Aorta (tissue), 5 donors: ENCODE measurements at places on chromosomes 1 and 21. TPM values are rescaled to one million over a fixed set of nuclear protein-coding genes. Genes with fewer than 3 reads are reported as not detected.

GRCh38 chr1:100362821-100363466, 10.6 kb downstream of the CDC14A start:
- H3K36me3 ChIP-seq, result no peaks in the 10 kb centered on the region
- H3K4me3 ChIP-seq, result no peak overlapping the region
- no peaks in the 10 kb centered on the region for H3K4me1 ChIP-seq
- no peak overlapping the region for H3K27ac ChIP-seq

FAM163A gene
- total RNA-seq, result not detected

GRCh38 chr1:111535256-111536191, 32.1 kb upstream of the ADORA3 start:
- no peaks in the 10 kb centered on the region for H3K27me3 ChIP-seq
- H3K4me1 ChIP-seq, result peaks cover 3% of the 10 kb centered on the region
- no peak overlapping the region for H3K4me3 ChIP-seq

GRCh38 chr1:60866226-60866900, 216.0 kb upstream of the NFIA start:
- H3K27me3 ChIP-seq, result no peaks in the 10 kb centered on the region
- no peak overlapping the region for H3K4me3 ChIP-seq
- no peak overlapping the region for H3K27ac ChIP-seq

GRCh38 chr1:14782741-14783591, 184.5 kb downstream of the KAZN start:
- H3K27me3 ChIP-seq, result no peaks in the 10 kb centered on the region
- DNase-seq, result no peak
- H3K4me1 ChIP-seq, result no peaks in the 10 kb centered on the region
- no peak overlapping the region for H3K4me3 ChIP-seq
- H3K27ac ChIP-seq, result no peak overlapping the region
- H3K36me3 ChIP-seq, result no peaks in the 10 kb centered on the region

DNA sequence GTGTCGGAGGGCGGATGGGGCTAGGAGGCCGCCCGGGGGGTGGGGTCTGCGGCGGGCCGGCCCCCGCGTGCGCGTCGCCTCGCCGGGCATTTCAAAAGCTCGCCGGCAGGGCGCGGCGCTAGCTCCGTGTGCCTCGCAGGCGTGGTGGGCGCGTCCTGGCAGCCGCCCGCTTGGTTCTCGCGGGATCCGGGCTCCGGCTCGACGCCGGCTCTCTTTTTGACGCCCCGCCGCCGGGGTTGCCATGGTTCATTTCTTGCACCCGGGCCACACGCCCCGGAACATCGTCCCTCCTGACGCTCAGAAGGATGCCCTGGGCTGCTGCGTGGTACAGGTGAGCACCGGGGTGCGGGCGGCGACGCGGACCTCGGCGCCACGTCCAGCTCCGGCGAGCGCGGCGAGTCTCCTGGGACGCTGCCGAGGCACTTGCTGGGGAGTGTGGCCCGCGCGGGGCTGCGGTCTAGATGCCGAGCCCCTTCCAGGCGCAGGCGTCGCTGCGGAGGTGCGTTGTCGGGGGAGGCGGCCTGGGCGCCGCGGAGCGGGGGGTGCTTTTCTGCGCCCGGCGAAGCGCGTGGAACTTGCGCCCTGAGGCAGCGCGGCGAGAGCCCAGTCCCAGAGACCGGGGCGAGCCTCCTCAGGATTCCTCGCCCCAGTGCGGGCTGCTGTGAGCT, at the start of gene ZYG11A:
Gene ZYG11A (plus strand): TSS at position 118 of the 668 bp plus-strand sequence. CDS start 124 bp downstream, at position 242.
- H3K27me3 ChIP-seq, result no peaks in the 10 kb centered on the region
- H3K4me3 ChIP-seq, result no peak within 1 kb of the TSS
- no peaks in the 10 kb centered on the region for H3K4me1 ChIP-seq
- no peaks in the 10 kb centered on the region for H3K36me3 ChIP-seq
- no peak within 1 kb of the TSS for H3K27ac ChIP-seq

MMP23B gene
- 15.5 TPM for total RNA-seq

GPR89A gene
- 21.4 TPM for total RNA-seq

KCNQ4 gene
- 8.7 TPM for total RNA-seq

- no peak overlapping the region for H3K4me3 ChIP-seq
- no peak overlapping the region for H3K27ac ChIP-seq
- H3K36me3 ChIP-seq, result no peaks in the 10 kb centered on the region
- no peaks in the 10 kb centered on the region for H3K27me3 ChIP-seq
- H3K4me1 ChIP-seq, result no peaks in the 10 kb centered on the region
Observed at GRCh38 chr21:46181953-46182547, 2.2 kb downstream of the SPATC1L start.

DNA sequence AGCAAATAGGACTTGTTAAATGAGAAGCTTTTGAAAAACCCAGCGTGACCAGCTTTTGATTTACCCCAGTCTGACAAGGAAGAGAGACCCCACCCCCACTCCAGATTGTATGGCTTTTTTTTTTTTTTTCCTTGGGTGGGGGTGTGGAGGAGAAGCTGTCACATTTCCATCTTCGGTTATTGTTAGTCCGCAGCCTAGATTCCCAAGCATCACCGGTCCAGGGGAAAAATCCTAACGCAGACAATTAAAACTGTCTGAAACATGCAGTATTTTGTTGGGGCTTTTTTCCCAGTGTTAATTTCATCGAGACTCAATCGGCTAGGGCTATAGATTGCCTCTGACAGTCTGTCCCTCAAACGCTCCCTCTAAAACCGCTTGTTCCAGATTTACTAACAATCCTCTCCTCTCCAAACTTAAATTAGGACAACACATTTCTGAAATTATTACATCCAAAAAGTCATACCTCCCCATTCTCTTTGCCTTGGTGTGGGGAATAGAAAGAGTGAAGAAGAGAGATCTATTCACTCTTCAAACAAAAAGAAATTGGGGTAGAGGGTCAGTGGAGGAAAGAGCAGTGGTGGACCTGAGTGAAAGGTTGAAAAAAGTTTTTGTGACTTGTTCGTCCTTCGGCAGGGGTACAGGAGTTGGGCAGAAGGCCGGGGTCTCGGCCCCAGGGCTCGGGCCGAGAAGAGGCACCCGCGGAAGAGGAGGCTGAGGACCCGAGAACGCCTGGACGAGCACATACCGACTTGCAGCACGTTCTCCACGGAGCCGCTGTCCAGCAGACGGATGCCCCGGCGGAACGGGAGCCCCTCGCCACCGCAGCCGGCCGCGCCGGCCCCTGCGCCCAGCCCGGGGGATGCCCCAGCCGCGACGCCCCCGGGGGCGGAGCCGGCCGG, 1.1 kb downstream of the ZSWIM5 start:
- H3K27me3 ChIP-seq, result no peaks in the 10 kb centered on the region
- DNase-seq, result peak; percentile 56
- peak overlapping the region; percentile 12 for H3K27ac ChIP-seq
- no peaks in the 10 kb centered on the region for H3K36me3 ChIP-seq
- peak overlapping the region; percentile 58 for H3K4me3 ChIP-seq

GRCh38 chr21:35189077-35189863, 140.2 kb upstream of the RUNX1 start:
- no peaks in the 10 kb centered on the region for H3K27me3 ChIP-seq
- no peaks in the 10 kb centered on the region for H3K36me3 ChIP-seq
- DNase-seq, result no peak
- H3K4me1 ChIP-seq, result no peaks in the 10 kb centered on the region
- H3K27ac ChIP-seq, result no peak overlapping the region
- no peak overlapping the region for H3K4me3 ChIP-seq

- DNase-seq, result peak; percentile 72
- no peak overlapping the region for H3K4me3 ChIP-seq
- H3K27ac ChIP-seq, result no peak overlapping the region
- no peaks in the 10 kb centered on the region for H3K27me3 ChIP-seq
- no peaks in the 10 kb centered on the region for H3K4me1 ChIP-seq
Observed at GRCh38 chr1:53328541-53329499, 950 bp upstream of the LRP8 start.

GSTM2 gene
- 48.3 TPM for total RNA-seq

DNA sequence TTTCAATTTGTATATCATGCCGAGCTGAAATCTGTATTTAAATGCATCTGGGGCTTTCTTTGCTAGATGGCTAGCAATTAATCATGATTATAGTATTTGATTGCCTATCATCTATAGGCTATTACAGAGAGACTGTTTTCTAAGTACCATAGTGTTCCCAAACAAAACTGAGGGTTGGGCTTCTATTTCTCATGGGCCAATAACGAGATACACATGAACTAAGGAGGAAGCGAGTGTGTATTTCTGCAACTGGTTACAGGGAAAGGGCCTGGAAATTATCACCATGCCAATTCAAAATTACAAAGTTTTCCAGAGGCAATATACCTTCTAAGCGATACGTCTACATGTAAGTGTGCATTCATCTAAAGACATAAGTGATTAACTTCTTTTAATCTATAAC, 744.5 kb upstream of the BRINP3 start:
- H3K27me3 ChIP-seq, result no peaks in the 10 kb centered on the region
- DNase-seq, result no peak
- no peak overlapping the region for H3K4me3 ChIP-seq
- no peak overlapping the region for H3K27ac ChIP-seq

DNA sequence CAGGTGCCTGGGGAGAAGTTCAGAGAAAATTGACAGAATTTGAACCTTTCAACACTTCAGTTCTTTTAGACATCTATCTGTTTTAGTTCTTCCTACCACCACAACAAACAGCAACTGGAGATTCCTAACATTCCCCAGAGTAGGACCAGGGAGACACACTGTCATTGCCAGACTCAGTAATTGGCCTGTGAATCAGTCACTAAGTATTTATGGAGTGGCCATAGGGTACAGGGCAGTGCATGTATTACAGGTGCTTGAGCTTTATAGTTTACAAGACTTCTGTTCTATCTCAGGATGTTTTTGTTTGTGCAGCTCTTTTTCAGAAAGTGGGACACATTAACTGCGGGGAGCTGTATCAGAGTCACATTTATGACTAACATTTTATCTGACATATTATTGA, 1.7 kb downstream of the CDC14A start:
- H3K4me1 ChIP-seq, result peaks cover 2% of the 10 kb centered on the region
- H3K36me3 ChIP-seq, result no peaks in the 10 kb centered on the region
- H3K27ac ChIP-seq, result no peak overlapping the region
- DNase-seq, result no peak

- H3K27ac ChIP-seq, result no peak overlapping the region
- DNase-seq, result no peak
- H3K4me1 ChIP-seq, result no peaks in the 10 kb centered on the region
- H3K27me3 ChIP-seq, result no peaks in the 10 kb centered on the region
Observed at GRCh38 chr1:117653732-117654492, 48.1 kb downstream of the TENT5C start.
